ENCODE measurements at places on chromosomes 2 and 18.

- no peak for DNase-seq
These were observed 6.0 kb downstream of the FBXO15 start for GRCh38 chr18:74141667-74142066.

DNA sequence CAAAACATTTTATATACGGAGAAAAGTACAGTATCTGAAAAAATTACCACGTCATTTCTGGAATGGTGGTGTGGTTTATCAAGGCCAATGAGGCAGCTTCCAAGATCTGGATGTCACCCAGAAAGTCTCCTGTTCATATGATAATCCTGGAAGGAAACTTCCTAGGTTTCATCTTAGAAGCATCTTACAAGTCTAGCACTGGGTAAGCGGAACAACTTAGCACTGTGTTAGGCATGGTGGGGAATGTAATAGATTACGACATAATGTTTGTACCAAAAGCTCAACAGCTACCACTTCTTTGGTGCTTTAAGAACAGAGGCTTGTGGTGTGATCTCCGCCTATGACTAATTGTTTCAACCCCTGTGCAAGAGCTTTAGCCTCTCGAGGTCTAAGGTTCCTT is 63.1 kb upstream of the LYPD1 start:
- DNase-seq: no peak

DNA sequence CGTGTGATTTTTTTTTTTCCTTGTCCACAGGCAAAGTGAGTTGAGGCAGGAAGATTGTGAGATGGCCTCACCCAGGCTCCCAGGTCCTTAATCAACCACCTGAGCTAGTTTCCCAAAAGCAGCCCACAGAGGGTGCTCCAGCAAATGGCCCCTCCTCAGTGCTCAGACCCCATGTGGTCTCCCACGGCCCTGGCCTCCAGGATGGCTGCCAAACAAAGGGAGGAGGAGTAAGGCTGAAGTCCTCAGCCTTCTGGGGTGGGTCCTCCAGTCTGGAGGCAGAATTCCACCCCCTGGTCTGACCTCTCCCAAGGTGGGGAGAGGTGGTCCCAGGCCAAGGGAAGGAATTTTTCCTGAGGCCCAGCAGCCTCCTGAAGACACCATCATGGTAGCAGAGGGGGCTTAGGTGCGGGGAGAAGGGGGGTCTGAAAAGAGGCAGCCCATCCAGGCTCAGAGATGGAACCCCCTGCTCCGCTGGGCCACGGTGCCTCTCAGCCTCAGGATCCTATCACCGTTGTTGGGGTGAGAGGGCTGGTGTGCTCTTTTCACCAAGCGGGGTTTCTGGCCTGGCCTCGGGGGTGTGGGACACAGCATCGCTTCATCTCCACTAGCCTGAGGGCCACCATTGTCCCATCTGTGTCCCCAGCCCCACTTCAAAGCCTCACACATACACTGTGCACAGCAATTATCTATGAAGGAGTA is 2.3 kb downstream of the NGEF start:
- DNase-seq: no peak

- no peak for DNase-seq
These were observed 152.5 kb upstream of the RASGRP3 start for GRCh38 chr2:33323957-33324356.

GRCh38 chr2:76711490-76711889 is 810.7 kb downstream of the LRRTM4 start:
- DNase-seq: no peak

GRCh38 chr2:189178054-189178453 is 1.5 kb downstream of the COL5A2 start:
- DNase-seq: no peak

Measured in stimulated activated CD4-positive, alpha-beta T cell treated with anti-CD3 and anti-CD28 coated beads, Interleukin-2, amount 100 ng/mL, for 4 hours (primary cell).